ENCODE measurements at places on chromosomes 2 and 18.

GRCh38 chr2:176118601-176119339 lies 2.2 kb downstream of the HOXD10 start:
- DNase-seq = no peak

DNA sequence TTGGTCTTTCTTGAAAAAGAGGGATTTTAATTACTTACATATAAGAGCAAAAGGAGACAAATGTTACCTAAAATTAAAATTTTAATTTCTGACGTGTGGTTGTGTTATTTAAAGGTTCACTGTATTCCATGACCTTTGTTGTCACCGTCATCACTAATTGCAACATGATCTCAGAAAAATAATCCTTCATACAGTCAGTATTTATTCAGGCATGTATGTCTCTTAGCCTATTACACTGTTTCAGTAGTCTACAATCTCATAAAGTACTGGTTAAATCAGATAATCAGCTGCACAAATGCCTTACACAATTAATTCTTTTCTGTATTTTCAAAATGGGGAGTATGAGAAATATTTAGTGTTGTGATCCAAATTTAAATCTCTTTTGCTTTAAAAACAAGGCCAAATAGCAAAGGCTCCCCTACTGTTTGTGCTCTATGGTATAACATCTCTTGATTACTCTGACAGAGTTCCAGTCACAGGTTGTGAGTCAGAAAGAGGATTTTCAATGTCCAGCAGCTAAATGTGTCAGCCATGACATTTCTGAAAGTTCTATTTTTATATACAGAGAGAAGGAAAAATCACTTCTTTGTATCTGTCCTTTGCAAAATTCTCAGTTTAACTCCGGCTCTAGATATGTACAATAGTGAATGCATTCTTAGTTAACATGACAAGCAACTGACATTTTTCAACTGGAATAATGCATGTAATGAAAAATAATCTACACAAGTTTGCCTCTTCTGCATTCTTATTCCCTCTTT lies 184.0 kb downstream of the FIGN start:
- DNase-seq = no peak

DNA sequence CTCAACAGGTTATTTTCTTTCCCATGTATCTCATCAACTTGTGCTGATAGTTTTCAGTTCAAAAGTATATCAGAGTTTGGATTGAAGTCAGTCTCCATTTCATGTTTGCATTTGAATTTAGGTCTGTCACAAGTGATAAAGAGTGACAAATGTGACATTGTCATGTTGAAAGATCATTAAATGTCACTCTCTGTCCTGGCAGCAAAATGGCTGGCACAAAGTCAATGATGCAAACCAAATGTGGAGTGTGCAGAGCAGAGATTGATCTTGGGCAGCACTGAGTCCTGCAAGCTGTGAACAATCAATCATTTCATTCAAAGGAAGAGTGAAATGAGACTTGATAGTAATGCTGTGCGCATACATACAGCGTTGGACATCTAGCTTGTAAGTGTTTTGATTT lies 421.8 kb upstream of the CDH7 start:
- DNase-seq = no peak

- no peak for DNase-seq
These were observed 8.3 kb downstream of the PXDN start for GRCh38 chr2:1736045-1736444.

DNA sequence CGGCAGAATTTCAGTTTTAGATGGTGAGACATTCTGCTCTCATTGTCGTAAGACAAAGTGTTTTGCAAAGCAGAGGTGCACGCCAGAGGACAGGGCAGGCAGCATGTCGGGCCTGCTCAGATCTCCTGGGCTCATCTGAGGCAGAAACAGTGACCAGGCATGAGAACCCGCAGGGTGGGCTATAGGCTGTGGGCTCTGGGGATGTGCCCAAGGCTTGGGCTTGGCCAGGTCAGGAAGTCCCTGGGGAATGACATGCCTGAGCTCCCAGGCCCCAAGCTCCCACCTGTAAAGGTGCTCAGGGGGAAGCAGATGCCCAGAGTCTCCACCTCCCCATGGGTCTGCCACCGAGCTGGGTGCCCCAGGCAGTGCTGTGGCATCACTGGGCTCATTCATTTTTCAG lies 35.3 kb downstream of the INHBB start:
- no peak for DNase-seq

GRCh38 chr18:61546590-61546989 lies 213.4 kb downstream of the CDH20 start:
- no peak for DNase-seq

DNA sequence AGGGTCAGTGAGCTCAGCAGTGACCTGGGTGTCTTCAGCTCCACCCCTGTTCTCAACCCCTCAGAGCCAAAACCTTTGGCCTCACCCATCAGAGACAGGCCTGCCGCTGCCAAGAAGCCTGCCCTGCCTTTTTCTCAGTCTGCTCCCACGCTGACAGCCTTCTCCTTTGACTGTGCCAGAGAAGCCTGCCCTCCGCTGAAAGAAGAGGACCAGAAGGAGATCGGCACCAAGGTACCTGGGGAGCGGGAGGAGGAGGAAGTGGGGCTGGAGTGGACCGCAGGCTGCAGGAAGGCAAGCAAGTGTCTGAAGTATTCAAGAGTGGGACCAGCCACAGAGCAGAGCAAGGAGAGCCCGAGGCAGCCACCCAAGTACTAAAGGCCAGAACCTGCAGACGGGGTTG lies 33.2 kb downstream of the TOGARAM2 start:
- DNase-seq = no peak

- DNase-seq = no peak
These were observed 133.4 kb downstream of the RTP5 start for GRCh38 chr2:242002944-242003343.

GRCh38 chr2:59630789-59631188 lies 922.7 kb downstream of the BCL11A start:
- no peak for DNase-seq

DNA sequence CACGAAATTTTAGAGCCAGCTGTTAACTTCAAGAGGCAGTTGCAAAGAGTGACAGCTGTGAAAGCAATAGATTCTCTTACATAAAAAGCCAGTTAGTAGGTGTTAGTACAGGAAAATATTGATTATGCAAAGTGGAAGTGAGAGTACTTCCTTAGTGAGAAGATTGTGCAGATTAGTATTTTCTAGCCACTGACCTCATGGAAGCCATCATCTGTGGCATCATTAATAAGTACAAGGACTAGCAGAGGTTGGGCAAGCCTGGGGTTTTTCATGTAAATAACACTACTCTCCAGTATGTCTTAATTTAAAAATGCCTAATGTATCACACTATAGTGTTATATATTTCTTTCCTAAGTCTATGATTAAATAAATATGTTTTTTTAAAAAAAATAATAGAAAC lies 166.2 kb upstream of the DTNA start:
- DNase-seq = no peak

DNA sequence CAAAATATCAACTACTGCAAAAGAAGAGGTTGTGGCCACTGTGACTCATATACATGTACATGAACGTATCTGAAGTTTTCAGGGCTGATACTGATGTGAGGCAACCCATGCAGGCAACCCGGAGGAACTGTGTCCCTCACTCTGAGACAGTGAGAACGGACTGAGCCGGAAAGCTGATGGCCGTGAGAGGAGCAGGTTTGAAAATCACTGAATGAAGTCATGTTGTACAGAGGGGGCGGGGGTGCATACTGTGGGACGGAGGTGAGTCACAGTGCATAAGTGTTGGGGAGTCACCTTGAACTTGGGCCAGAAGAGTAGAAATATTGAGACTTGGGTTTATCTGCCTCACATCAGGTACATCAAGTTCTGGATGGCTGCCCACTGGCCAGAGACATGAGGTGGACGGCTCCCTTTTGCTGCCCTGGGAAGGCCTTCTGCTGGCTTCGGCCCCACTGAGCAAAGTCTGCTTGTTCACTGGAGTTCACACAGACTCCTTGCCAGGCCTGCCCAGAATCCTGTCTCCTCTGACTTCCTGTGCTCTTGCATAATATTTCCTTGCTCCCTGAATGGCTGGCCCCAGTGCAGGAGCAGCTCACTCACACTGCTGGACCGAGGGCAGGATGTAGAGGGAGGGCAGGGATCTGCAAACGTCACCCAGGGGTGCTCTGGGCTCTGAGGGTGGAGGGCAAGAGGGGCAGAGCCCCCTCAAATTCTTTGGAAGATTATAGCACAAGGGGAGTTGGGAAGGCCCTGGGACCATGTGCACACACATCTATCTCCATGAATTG lies 18.1 kb downstream of the EPAS1 start:
- DNase-seq = peak; percentile 93

GRCh38 chr18:27719680-27720079 lies 457.2 kb downstream of the CDH2 start:
- DNase-seq = no peak

- no peak for DNase-seq
These were observed 14.1 kb upstream of the KLF11 start for GRCh38 chr2:10028988-10029874.

DNA sequence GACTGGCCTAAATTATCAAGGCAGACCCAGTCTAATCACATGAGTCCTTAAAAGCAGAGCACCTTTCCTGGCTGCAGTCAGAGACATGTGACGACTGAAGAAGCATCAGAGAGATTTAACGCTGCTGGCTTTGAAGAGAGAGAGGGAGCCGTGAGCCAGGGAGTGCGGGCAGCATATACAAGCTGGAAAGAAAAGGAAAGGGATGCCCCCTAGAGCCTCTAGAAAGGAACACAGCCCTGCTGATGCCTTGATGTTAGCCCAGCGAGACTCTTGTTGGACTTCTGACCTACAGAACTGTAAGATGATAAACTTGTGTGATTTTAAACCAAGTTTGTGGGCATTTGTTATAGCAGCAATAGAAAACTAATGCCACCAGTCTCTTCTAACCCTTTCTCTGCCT lies 58.1 kb downstream of the HEATR5B start:
- no peak for DNase-seq

- DNase-seq = no peak
These were observed 330.4 kb downstream of the LPIN1 start for GRCh38 chr2:12076810-12077209.

GRCh38 chr2:84299211-84299775 lies 159.8 kb downstream of the SUCLG1 start:
- DNase-seq = no peak

GRCh38 chr2:67585400-67585799 lies 188.3 kb downstream of the ETAA1 start:
- no peak for DNase-seq
